ENCODE measurements at places on chromosomes 3 and 15.

DNA sequence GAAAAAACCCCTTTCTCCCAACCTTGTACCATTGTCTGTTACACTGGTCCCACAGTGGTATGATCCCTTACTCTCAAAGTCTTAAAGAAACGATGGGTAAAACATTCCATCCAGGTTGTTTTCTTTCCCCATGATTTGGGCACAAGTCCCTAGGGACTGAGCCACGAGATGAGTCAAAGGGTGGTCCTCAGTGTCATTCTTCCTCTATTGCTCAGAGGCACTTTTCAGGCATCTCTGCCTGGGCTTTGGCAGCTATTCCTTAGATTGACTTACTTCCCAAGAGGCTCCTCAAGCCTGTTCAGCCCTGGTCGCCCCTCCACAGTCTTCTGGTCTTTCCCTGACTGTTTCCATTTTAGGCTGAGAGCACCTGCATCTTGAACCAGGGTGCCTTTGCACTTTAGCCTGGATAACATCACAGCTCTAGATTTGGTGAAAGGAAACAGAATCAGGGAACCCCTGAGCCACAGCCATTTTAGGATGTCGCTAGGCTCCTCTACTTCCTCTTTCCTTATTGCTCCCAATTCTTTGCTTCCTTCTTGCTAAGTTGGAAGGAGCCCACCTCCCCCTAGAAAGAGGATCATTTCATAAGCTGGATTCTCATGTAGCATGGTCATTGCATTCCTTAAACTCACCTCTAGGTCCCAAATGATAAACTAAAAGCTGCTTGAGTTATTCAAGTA is 131.0 kb upstream of the TPRG1 start:
- no peak for DNase-seq

DNA sequence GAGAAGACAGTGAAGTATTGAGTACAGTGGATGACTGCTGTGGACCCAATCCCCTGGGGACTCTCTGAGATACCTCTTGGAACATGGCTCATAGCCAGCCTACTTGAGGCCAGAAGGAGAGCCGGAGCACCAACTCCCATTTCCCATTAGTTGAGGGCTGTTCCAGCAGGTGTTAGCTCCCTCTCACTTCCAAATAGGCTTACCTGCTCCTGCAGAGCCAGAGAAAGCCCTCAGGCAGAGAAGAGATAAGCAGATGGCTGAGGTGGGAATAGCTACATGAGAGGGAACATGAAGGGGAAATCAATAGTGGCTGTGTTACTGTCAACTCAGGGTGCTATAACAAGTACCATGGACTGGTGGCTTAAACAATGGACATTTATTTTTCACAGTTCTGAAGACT is 4.6 kb upstream of the CCK start:
- no peak for DNase-seq

- DNase-seq, result no peak
Observed at GRCh38 chr3:137588871-137589270, 175.2 kb upstream of the SOX14 start.

DNA sequence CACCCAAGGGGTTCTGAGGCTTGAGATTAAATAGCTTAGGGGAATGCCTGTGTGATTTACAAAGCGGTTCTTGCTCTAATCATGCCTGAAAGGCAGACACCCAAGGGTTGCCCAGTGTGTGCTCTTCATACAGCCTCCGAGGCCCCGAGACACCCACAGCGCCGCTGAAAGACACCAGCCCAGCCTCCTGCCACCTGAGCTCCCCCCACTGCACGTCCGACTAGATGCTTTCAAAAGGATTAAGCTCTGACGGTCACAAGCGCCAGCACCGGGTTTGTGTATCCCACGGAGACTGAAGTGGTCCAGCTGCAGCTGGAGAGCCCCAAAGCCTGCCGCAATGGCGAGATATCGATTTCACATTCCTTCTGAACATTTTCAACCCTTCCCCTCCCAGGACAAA is 50.3 kb downstream of the SPATA12 start:
- no peak for DNase-seq

DNA sequence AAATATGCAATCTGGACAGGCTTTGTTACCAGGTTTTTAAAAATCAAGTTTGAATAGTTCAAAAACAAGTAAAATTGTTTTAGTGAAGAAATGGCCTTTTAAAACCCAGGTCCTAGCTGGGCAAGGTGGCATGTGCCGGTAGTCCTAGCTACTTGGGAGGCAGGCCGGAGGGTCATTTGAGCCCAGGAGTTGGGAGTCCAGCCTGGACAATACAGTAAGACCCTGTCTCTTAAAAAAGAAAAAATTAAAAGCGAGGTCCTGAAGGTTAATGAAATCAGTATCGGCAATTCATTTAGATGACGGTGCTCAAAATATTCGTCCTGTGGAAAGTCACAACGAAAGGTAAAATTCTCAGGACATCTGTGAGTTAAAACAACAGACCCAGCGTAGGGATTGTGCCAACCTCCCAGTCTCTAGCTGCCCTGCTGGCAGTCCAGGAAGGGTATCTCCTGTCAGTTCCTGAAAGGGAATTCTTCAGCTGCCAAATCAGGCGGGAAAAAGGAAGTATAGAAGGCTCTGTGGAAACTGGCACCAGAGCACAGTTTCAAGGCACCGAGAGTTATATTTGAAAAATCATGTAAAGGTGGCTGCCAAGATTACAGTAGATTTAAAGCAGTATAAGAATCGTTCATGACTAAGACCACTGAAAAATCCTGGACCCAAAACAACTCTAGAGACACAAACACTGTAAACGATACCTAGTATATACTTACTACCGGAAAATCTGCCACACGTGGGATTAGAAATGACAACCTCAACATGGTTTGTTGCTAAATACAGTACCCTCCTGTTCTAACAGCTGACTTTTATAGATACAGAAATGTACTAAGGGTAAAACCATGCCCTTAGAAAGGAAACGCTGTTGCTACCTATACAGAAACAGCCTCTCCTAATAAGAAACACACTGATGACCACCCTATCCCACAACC is 1.2 kb upstream of the ABHD17C start:
- DNase-seq, result no peak

DNA sequence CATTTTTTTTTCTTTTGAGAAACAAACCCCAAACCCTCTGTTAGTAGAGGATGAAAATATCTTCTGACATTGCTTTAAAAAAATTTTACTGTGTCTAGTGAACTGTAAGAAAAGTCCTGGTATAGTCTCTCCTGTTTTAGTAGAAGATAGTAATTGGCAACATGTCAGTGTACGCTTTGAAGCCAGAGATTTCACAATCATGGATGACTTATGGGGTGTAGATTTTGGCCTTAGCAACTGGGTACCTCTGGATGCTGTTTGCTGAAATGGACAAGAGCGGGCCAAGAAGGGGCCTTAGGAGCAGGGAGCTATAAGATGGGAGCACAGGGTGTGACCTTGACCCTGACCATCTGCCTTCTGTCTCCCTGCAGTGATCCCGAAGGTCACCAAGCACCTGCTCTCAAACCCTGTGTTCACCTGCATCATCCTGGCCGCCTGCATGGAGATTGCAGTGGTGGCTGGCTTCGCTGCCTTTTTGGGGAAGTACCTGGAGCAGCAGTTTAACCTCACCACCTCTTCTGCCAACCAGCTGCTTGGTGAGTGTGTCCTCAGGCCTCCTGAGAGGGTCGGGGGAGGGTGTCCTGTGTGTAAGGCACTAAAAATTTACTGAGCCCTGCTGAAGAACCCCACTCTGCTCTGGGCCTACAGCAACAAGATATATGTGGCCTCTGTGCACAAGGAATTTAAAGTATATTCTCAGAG is 266.7 kb downstream of the SLCO3A1 start:
- no peak for DNase-seq

DNA sequence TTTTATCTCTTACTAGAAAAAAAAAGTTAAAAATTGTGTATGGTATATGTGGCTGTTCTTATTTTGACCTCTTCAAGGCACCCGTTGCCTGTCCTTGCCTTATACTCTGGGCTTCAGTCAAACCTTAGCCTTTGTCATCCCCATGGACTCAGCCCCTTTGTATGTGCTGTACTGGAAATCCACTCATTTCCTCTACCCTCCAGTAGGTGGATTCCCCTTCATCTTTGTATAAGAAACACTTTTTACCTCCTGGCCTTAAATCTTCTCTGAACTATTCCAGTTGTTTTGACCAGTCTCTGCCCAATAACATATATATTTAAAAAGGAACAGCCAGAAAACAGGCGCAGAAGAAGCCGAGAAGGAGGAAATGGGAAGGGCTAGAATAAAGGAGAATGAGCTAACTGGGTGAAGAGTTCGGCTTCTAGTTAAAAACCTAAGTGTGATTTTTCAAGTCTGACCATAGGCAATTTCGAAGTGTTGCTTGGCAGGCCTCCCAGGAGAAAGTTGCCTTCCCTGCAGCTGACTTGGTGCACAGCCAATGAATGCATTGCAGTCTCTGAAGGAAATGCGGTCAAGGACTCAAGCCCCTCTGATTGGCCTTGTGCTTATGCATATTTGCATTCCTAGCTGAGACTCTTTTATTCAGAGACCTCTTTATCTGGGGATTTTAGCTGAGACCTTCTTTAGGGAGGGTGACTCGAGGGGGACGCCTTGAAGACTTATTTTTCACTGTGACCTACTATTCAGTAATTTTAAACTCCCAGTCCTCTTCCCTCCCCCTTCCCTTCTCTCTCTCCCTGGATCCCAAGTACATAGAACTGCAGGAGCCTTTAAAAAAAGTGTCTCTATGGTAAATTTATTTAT is 277.4 kb downstream of the ROBO1 start:
- DNase-seq, result no peak

DNA sequence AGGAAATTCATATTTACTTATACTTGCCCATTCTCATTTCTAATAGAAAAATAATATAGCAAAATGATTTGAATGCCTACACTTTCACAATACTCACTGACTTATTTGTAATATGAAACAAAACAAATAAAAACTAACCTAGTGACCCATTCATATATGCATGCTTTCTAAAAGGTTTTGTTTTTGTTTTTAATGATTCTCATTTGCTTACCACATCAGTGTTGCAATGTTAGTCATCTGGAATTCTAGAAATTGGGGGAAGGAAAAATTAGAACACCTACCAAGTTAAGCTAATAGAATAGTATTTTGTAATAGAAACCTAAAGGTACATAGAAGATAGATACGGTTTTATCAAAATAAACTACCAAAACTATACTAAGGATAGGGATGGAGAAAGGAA is 214.1 kb upstream of the CNTN6 start:
- DNase-seq, result no peak
